Right kidney (tissue), 9 donors: ENCODE measurements at places on chromosomes 12 and 14.

DNA sequence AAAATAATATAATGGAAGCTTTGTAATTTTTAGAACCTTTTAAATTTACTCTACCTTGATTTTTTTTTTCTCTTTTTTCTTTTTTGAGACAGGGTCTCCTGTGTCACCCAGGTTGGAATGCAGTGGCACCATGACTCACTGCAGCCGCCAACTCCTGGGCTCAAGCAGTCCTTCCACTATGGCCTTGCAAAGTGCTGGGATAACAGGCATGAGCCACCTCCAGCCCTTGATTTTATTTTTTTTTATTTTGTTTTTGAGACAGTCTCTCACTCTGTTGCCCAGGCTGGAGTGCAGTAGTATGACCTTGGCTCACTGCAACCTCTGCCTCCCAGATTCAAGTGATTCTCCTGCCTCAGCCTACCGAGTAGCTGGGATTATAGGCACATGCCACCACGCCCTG is 65.3 kb upstream of the TRAF3 start:
- DNase-seq = no peak

DNA sequence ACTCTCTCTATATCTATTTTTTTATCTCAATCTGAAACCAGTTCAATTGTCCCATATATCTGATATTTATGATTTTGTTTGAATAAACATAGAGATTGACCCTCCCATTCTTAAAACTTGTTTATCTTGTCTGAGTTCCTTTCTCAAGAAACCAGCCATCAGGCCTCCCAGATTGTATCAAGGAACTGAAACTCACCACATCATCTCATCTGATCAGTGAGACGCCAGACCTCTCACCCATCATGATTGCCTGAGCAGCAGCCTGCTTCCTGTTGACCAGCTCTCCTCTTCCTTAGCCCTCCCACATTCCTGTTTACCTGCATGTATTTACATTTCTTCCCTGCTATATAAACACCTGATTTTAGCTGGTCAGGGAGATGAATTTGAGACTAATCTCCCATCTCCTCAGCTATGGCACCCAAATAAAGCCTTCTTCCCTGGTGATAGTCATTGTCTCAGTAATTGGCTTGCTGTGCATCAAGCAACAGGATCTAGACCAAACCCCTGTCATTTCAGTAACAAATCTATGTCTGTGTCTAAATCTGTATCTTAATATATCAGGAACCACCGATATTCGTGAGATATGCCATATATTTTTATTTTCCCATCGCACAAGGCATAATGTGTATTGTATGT is 323.6 kb downstream of the TMTC2 start:
- DNase-seq = no peak

DNA sequence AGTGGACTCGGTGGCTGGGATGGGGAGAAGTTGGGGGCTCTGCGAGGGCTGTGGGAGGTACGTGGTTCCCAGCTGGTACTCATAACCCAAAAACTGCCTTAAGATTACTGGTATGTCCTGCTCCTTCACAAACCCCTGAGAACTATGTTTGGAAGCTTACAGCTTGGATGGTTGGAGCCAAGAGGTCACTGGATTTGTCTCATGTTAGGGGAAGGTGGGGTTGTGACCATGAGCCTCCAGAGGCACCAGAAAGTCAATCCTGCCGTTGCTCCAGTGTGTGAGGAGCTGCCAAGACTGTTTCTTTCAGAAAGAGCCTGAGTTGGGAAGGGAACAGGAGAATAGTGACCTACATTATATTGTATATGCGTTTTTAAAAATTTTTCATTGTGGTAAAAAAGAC is 33.5 kb downstream of the TEAD4 start:
- no peak for DNase-seq

- peak; percentile 90 for DNase-seq
Measured at GRCh38 chr14:105490267-105490571, 827 bp upstream of the TEDC1 start.

GRCh38 chr12:132263451-132264049 is 65.8 kb downstream of the GALNT9 start:
- no peak for DNase-seq

DNA sequence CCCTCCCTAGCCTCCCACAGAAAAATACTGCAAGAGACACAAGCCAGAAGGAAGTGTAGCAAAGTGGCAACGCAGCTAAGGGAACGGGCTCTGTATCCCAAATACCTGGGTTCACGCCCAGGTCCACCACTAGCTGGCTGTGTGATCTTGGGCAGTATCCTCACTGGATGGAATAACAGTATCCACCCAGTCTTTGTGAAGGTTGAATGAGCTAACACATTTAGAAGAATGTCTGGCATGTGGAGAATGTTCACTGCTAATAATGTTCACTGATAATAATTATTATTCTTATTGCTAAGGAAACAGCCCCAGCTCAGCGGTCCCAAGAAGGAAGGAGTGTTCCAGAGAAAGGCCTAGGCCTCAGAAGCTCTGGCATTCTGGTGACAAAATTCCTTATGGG is 70.9 kb downstream of the VWF start:
- no peak for DNase-seq

DNA sequence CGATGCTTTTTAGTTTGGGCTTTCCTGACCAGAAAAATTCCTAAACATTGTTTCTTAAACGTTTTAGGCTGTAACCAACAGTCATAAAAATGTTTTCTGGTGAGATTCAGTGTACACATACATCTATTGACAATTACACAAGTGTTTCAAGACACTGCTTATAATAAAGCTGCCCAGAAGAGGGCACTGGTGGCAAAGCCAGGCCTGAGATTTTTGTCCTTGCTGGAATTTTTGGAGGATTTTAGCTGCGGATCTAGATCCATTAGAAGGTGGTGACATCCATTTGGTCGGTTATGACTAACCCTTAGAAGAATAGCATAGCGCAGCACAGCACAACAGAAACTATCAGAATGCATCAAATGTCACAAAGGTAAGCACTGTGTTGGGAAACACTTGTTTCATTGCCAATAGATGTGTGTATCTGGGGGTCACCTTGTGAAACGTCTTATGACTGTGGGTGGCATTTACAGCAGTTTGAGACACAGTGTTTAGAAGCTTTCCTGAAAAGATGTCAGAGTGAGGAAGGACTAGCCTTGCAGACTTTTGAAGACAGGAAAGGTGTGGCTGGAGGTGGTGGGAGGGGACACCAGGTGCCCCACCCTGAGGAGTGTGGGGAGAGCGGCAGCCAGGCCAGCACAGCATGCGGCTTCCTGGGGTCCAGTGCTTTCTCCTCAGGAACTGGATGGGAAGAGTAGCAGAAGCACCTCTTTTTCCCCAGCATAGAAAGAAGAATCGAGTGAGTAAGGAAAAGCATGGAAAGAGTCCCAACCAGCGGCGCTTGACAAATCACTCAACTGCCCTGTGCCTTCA is 54.7 kb upstream of the FKBP4 start:
- peak; percentile 9 for DNase-seq

DNA sequence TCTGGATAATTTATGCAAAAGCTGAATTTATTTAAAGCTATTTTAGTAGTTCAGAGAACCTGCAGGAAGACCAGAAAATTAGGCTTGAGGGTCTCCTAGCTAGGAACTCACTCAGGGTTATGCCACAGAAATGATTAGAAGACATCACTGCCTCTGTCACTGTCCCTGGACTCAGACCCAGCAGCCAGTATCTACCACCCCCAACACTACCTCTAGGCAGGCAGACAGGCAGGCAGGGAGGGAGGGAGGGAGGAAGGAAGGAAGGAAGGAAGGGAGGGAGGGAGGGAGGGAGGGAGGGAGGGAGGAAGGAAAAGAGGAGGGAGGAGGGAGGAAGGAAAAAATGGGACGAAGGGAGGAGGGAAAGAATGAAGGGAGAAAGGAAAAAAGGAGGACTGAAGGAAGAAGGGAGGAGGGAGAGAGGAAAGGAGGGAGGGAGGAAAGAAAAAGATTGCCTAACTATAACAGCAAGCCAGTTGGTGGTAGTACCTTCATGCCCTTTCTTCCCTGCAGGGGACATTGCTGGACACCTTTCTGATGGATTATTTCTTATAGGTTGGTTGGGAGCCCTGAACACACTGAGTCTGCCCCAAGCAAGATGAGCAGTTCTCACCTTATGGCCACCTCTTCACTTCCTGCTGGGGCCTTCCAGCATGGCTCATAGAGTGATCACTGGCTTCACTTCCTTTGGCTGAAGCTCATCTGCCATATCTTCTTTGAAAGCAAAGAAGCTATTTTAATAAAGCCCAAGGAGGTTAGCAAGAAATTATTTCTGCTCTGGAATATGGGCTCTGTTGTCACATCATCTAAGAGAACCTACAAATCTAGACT is 49.7 kb downstream of the KICS2 start:
- DNase-seq = no peak

DNA sequence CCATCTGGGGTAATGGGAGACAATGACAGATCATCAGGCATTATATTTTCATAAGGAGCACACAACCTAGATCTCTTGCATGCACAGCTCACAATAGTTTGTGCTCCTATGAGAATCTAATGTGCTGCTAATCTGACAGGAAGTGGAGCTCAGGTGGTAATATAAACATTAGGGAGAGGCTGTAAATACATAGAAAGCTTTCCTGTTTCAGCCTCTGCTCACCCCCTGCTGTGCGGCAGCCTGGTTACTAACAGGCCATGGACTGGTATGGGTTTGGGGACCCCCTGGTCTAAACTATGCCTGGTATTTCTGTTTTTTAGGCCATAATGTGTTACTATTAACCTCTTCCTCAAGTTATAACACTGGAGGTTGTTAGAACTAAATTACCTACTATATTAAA is 1373.7 kb downstream of the LRFN5 start:
- DNase-seq = no peak

DNA sequence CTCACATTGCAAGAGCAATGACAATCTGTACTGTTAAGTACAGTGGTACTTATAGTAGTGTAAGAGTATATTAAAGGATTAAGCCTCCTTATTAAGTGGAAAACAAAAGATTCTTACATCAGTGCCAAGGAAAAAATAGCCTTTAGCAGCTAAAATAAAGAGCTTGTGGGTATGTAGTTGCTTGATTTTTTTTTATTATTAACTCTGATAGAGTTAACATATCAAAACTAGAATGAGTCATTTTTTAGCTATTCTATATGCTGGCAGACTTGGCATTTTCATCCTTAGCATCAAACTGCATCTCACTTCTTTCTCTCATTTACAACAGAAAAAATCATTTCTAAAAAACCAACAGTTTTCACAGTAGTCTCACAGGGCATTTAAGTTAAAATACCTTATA is 86.5 kb downstream of the ATP2B1 start:
- no peak for DNase-seq

- DNase-seq = no peak
Measured at GRCh38 chr12:6507102-6507998, 13.4 kb downstream of the NCAPD2 start.

DNA sequence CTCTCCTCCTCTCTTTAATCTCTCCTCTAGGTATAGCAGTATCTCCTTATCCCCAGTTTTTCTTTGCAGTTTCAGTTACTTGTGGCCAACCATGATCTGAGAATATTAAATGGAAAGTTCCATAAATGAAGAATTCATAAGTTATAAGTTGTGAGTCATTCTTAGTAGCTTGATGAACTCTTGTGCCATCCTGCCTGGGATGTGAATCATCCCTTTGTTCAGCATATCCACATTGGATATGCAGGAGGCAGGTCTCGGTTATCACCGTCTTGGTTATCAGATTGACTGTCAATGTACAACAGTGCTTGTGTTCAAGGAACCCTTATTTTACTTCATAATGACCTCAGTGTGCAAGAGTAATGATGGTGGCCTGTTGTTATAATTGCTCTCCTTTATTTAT is 134.0 kb downstream of the TMEM117 start:
- no peak for DNase-seq

- no peak for DNase-seq
Measured at GRCh38 chr14:36967892-36968555, 204.4 kb downstream of the SLC25A21 start.

DNA sequence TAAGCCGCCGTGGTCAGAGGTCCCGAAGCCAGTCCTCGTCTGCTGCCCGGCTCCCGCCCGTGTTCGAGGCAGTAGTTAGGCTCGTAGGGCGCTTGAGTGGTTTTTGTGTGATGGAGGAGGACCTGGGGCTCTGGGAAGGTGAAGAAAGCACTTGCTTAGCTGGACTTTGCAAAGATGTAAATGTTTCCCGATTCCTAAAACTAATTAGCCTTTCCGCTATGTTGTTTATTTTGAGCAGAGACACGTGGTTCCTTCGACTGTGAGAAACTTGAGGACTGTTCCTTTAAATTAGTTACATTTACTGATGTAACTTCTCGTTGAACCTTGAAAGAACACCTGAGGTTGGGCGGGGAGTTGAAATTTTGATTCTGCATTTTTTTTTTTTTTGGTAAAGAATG is 33.9 kb downstream of the MIA2 start:
- DNase-seq = no peak

DNA sequence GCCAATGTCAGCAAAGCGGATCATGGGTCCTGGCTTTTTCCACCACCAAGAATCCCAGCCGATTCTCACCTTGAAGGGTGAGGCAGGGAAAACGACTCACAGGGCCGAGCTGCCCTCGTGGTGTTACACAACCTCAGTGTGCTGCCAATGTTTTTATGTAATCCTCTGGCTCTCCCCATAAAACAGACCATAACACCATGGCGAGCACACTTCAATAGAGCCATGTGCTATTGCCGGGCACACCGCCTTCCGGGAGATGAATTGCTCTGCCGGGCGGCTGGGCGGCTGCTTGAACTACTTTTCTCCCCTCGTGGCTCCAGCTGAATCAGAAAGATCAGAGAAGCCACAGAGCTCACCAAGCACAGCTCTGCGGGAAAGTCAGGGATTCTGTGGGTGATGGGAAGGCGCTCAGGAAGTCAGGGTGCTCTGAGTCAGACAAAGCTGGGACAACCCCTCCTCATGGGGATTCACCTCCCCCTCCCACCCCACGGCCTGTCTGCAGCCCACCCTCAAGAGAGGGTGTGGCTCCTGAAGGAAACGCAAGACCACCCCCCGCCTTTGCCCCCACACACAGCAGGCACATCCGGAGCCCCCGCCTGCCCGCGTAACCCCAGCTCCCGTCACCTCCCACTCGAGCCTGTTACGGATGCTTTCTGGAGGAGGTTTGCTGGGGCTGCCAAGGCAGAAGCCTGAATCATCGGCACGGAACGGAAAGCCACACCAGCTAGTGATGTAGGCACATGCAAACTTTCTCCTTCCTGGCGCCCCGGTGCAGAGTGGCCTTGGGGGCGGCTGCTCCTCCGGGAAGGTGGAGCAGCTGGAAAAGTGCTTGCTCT is 1.8 kb downstream of the GALNT9 start:
- DNase-seq = peak; percentile 47

- DNase-seq = no peak
Measured at GRCh38 chr12:85831327-85831990, 4.8 kb downstream of the RASSF9 start.

- no peak for DNase-seq
Measured at GRCh38 chr12:71008616-71009015, 88.1 kb upstream of the PTPRR start.

- no peak for DNase-seq
Measured at GRCh38 chr12:55929306-55929791, 1.6 kb upstream of the DGKA start.

GRCh38 chr12:131103669-131104462 is 150.2 kb downstream of the ADGRD1 start:
- peak; percentile 55 for DNase-seq
